ENCODE measurements at places on chromosomes 6 and 20.

DNA sequence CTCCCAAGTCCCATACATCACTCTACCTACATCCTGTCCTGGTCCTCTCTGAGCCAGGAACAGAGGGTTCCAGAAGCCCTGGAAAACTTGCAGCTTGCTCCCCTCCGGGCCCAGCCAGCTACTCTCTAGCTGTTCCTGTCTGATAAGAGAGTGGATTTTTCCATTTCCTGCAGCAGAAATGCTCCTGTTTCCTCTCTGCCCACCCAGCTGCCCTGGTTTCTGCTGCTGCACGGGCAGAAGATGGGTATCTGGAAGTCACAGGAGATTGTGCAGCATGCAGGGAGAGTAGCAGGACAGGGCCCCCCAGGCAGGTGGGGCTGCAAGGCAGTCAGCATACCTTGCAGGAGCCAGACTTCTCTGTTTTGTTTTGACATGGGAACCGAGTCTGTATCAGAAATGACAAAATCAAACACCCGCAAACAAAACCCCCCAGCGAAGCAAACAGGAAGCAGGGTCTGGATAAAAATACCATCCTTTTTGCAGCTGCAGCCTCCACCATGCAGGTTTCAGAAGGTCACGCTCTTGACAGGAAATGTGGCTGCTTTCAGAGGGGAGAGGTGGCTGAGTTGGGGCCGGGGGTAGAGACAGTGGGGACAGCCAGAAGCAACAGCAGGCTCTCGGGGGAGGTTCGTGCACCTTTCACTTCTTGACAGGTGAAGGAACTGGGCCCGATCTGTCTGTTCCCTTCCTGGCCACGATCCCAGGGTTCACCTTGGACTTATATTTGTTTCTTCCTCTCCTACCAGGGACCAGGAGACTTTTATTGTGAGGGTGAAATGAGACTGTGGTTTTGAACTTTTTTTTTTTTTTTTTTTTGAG, 50.8 kb upstream of the FAM83D start:
- DNase-seq = no peak

GRCh38 chr20:46307999-46308257, 370 bp downstream of the CDH22 start:
- no peak for DNase-seq

GRCh38 chr6:35492974-35493284, 4.0 kb downstream of the TEAD3 start:
- no peak for DNase-seq

DNA sequence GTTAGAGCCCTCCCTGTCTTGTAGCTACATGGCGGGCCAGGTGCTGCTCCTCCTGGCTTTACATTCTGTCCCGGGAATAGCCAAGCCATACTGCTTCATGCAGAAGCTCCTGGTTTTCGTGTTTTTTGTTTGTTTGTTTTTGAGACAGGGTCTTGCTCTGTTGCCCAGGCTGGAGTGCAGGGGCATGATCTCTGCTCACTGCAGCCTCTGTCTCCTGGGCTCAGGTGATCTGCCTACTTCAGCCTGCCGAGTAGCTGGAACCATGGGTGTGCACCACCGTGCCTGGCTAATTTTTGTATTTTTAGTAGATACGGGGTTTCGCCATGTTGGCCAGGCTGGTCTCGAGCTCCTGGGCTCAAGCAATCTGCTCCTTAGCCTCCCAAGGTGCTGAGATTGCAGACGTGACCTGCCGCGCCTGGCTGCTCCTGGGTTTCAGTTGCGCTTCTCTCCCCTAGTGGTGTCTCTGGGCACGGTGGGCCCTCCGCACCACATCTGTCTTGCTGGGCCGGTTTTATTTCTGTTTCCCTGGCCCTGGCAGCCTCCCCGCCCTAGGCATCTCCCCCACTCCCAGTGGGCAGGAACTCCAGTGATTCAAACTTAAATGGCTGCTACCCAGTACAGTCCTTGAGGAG, 12.9 kb downstream of the CDYL start:
- DNase-seq = no peak

- no peak for DNase-seq
These were observed 157.0 kb downstream of the MTHFD1L start for GRCh38 chr6:151022492-151022891.

DNA sequence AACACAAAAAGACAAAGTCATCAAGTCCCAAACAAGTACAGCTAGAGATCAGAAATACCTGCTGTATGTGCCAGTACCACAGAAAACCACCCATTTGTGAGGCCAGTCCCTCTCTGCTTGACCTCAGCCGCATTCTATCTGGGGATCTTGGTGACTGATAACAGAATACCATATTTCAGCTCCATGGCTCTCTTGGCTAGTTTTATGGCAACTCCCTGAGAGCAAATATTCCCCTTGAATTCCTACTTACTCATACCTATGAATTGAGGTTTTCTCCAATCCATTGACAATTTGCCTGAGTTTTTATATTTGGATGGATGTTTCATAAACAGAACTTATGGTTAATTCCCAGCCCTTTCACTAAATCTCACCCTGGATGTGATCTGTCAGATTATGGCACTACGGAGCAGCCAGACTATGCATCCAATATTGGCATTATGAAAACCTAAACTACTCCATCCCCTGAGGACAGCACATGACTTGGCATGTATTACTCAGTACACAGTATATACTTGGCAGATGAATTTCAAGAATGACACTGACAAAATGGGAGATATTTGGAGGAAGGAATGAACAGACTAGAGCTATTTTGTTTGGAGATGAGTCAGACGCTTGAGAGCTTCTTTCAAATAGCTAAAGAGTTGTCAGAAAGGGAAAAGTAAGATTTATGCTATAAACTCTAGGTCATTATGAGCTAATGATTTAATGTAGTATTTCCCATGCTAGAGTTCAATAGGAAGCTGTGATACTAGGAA, 95.7 kb downstream of the PRDM1 start:
- peak; percentile 27 for DNase-seq

DNA sequence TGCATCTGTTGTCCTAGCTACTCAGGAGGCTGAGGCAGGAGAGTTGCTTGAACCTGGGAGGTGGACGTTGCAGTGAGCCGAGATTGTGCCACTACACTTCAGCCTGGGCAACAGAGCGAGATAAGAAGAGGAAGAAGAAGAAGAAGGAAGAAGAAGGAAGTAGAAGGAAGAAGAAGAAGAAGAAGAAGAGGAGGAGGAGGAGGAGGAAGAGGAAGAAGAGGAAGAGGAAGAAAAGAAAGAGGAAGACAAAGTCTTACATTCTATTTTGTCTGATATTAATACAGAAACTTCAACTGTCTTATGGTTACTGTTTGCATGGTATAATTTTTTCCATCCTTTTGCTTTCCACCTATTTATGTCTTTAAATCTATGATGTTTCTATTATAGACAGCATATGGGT, 7.2 kb upstream of the NELFCD start:
- DNase-seq = no peak

- no peak for DNase-seq
These were observed 28.7 kb downstream of the PYGB start for GRCh38 chr20:25276533-25277050.

GRCh38 chr20:62238569-62239277, 402 bp downstream of the OSBPL2 start:
- no peak for DNase-seq

DNA sequence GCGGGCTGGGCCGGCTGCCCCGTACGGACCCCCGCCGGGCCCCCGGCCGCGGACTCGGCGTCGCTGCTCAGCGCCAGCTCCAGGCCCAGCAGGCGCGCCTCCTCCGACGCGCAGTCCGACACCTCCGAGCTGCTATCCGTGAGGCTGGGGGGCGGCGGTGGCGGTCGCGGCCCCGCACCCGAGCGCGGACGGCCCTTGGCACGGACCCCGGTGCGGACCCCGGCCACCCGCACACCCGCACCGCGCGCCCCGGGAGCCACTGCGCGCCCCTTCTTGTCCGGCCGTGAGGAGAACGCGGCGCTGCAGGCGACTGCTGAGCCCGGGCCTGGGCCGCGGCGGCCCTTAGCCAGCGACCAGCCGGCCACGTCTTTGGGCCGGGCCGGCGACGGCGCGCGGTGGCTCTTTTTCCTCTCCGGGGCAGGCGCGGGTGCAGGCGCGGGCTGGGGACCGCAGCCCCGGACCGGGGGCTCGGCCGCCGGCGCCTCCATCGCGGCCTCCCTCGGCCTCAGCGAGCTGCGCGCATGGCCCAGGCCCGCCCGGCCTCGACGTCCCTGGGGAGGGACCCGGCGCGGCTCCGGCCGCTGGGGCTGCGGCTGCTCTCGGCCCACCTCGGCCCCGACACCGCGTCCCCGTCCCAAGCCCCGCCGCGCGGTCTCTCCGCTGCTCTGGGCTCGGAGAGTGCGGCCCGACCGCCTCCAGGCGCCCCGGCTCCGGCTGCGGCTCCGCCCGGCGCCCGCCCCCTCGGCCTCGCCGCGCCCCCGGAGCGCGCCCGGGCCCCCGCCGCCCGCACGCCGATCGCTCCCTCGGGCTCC, 12.9 kb upstream of the TLDC2 start:
- DNase-seq = no peak

DNA sequence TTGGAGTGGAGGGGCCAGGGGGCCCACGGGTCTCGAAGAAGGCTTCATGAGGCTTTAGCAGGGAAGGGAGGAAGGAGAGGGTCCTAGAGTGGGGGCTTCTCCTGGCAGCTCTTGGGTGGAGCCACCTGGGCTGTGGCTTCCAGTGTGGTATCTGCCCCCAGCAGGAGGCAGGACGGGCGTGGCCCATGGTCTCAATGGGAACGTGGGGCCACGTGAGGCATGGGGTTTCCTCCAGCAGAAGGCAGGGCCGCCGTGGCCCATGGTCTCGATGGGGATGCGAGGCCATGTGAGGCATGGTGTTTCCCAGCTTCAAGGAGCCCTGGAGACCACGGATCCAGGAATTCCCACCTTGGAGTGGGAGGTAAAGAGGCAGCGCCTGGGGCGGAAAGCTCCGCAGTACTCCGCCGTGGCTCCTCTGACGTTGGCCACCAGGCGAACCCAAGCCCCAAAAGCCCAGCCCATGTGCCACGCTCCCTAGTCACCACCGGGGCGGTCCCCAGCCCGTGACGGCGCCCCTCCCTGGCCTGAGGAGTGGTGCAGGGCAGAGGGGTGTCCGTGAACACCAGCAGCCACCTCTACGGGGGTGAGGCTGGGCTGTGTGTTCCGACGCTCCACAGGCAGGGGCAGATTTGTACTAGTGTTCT, 62.0 kb upstream of the GATA5 start:
- no peak for DNase-seq

DNA sequence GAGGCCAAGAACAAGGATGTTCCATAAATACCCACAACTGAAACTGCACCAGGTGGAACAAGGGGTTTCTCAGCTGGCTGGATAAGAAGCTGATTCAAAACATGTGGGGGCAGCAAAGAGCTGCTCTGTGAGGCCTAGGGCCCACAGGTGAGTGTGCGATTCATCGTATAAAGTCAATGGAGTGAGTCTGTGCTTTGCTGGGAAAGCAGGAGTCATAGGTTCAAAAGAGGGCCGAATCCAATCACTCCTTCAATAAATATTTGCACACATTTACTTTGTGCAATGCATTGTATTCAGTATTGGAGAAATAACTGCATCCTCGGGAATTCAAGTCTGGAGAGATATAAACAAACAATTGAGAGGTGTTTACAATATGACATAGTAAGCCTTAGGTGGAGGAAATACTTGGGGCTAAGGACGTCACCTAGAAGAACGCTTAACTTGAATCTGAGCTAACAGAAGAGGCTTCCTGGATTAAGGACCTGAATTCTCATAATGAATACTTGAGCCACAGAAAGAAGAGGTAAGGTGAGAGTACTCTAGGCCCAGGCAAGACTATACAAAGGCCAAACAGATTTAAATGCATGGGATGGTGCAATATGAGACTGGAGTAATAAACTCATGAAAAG, 83.7 kb upstream of the TMEM30A start:
- DNase-seq = peak; percentile 37

DNA sequence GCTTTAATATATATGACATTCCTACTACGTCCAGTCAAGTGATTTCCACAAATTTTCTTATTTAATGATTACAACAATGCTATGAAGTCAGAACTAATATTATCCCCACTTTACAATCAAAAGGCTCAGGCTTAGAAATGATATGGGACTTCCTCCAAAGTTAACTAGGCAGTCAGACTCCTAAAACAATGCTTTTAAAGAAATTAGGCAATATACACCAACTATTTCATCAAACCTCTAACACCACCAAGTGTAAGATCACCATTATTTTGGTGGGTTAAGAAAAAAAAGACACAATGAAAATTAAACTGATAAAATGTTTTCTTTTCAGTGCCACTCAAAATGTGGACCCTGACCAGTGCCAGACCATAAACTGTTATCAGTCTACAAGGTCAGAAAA, 256.1 kb upstream of the RUNX2 start:
- DNase-seq = no peak

DNA sequence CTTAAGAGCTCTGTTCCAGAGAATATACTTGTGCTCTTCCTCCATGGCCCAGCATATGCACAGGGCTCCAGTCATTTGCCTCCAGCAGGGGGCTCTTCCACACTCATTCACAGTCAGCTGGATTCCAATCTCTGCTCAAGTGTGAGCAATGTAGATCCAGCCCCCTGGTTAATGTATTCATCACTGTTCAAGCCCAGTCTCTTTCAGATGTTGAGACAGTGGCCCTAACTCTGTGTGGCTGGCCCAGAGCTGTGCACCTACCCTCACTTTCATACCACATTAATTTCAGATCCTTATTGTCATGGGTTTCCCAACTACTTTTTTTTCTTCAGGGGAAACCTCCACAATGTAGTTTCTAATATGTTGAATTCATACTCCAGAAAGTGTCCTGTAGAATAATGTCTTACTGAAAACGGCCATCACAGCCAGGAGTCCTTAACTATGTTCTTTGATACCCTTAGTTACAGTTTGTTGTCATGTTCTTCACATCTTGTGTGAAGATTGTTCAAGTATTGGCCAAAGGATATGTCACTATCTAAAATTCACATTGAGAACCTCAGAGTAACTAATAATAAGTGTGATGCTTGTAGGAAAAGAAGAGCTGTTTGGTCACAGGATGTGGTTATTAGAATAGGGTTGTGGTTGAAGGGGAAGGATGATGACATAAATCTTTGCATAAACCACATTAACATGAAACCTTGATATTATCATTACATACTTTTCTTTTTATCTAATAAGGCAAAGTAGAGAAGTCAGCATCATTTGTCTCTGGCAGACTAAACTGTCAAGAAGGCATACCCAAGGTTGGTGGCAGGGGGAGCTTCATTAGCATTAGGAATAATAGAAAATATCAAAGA, 14.4 kb upstream of the HLA-DQA1 start:
- peak; percentile 31 for DNase-seq

- DNase-seq = no peak
These were observed 44.5 kb upstream of the PKIB start for GRCh38 chr6:122565708-122566107.

GRCh38 chr6:84280030-84280429, 52.6 kb upstream of the CEP162 start:
- peak; percentile 83 for DNase-seq

DNA sequence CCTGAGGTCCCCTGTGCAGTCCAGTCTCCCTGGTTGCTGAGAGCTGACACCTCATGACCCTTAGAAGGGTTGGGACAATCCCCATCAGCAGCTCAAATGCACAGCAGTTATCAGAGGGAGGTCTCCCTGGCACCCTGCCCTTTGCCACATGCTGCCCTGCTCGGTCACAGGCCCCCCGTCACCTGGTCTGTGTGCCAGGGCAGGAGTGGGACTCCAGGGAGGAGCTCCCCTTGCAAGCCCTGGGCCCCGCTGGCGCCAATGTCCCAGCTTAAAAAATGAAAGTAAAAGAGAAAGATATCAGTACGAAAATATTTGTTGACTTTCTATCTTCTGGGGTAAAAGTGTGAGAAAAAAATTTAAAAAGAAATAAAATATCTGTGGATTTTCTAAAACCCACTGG, 68.1 kb upstream of the SLC22A16 start:
- DNase-seq = no peak
